GM12878 (cell line): ENCODE measurements at places on chromosomes 6 and 20. TPM values are rescaled to one million over a fixed set of nuclear protein-coding genes. Genes with fewer than 3 reads are reported as not detected.

ZNF341 gene
- 4.0 and 5.0 TPM in 2 replicates for total RNA-seq

NFATC2 gene
- total RNA-seq, result 17.5 and 20.0 TPM in 2 replicates

SLC17A3 gene
- not detected in 2 replicates for total RNA-seq

GCNT2 gene
- 12.0 and 15.3 TPM in 2 replicates for total RNA-seq

ALDH8A1 gene
- 0.66 and 0.97 TPM in 2 replicates for total RNA-seq

NFKBIE gene
- 53.6 and 57.0 TPM in 2 replicates for total RNA-seq

BPIFA1 gene
- total RNA-seq, result not detected in 2 replicates

BMP6 gene
- total RNA-seq, result 0.15 TPM in 1 of 2 replicates, not detected in the other

FERMT1 gene
- total RNA-seq, result 0.66 and 0.74 TPM in 2 replicates

R3HDML gene
- not detected in 2 replicates for total RNA-seq

TDP2 gene
- total RNA-seq, result 35.8 and 38.1 TPM in 2 replicates

PRND gene
- not detected in 2 replicates for total RNA-seq

SLA2 gene
- 1.7 and 2.1 TPM in 2 replicates for total RNA-seq

XKR7 gene
- total RNA-seq, result not detected in 2 replicates

KHDC1 gene
- total RNA-seq, result 5.3 and 6.4 TPM in 2 replicates

CD24 gene
- total RNA-seq, result 16.6 and 17.6 TPM in 2 replicates

IP6K3 gene
- total RNA-seq, result not detected in 2 replicates

GSTA3 gene
- not detected in 2 replicates for total RNA-seq

PGC gene
- 0.26 and 1.2 TPM in 2 replicates for total RNA-seq

BMP5 gene
- total RNA-seq, result not detected in 2 replicates

CASS4 gene
- total RNA-seq, result 0.19 and 0.21 TPM in 2 replicates

NMBR gene
- total RNA-seq, result not detected in 2 replicates

ANKRD6 gene
- total RNA-seq, result 0.72 and 0.93 TPM in 2 replicates

OPRM1 gene
- not detected in 2 replicates for total RNA-seq

PROKR2 gene
- not detected in 2 replicates for total RNA-seq

HLA-DOB gene
- 30.3 and 31.5 TPM in 2 replicates for total RNA-seq

NOX3 gene
- total RNA-seq, result not detected in 2 replicates

HAO1 gene
- total RNA-seq, result not detected in 2 replicates

BMP2 gene
- 1.4 and 1.5 TPM in 2 replicates for total RNA-seq

SMLR1 gene
- total RNA-seq, result 0.08 and 0.10 TPM in 2 replicates

CST4 gene
- total RNA-seq, result not detected in 2 replicates

CTAGE9 gene
- not detected in 2 replicates for total RNA-seq

CAPN11 gene
- 0.29 and 0.44 TPM in 2 replicates for total RNA-seq

TSBP1 gene
- not detected in 2 replicates for total RNA-seq

VAPB gene
- 27.0 and 28.0 TPM in 2 replicates for total RNA-seq

RPL10A gene
- 2,346 and 2,441 TPM in 2 replicates for total RNA-seq

PRL gene
- total RNA-seq, result 19.1 and 20.3 TPM in 2 replicates

MLN gene
- not detected in 2 replicates for total RNA-seq

HCK gene
- total RNA-seq, result 20.1 and 21.0 TPM in 2 replicates

JAG1 gene
- 3.1 and 3.2 TPM in 2 replicates for total RNA-seq

AHI1 gene
- 4.1 and 5.4 TPM in 2 replicates for total RNA-seq

WFDC10B gene
- not detected in 2 replicates for total RNA-seq

KPNA5 gene
- 6.0 and 7.0 TPM in 2 replicates for total RNA-seq

SSTR4 gene
- total RNA-seq, result not detected in 2 replicates

SPINT3 gene
- not detected in 2 replicates for total RNA-seq

DNAH8 gene
- total RNA-seq, result 0.11 and 0.21 TPM in 2 replicates

ANKRD66 gene
- total RNA-seq, result not detected in 2 replicates

PSMB8 gene
- total RNA-seq, result 366 TPM in 2 replicates

ADTRP gene
- total RNA-seq, result 1.7 and 2.5 TPM in 2 replicates

ZNF334 gene
- total RNA-seq, result 1.2 and 1.7 TPM in 2 replicates

LEMD2 gene
- 30.4 and 35.2 TPM in 2 replicates for total RNA-seq

MYB gene
- 21.3 and 22.4 TPM in 2 replicates for total RNA-seq

HBS1L gene
- 68.1 and 79.1 TPM in 2 replicates for total RNA-seq

HSPA12B gene
- total RNA-seq, result not detected in 2 replicates

RAET1L gene
- not detected in 2 replicates for total RNA-seq

ZNF343 gene
- total RNA-seq, result 9.4 and 10.3 TPM in 2 replicates

BPI gene
- not detected in 2 replicates for total RNA-seq

ADGB gene
- not detected in 2 replicates for total RNA-seq

TASP1 gene
- 10.0 and 10.1 TPM in 2 replicates for total RNA-seq
